ENCODE measurements at places on chromosomes 4 and X. TPM values are rescaled to one million over a fixed set of nuclear protein-coding genes. Genes with fewer than 3 reads are reported as not detected.

The WWC2 gene
- 16.1 TPM for total RNA-seq

The SCD5 gene
- total RNA-seq, result 33.2 TPM

The NDNF gene
- 0.90 TPM for total RNA-seq

The HAUS7 gene
- total RNA-seq, result 37.3 TPM

The SYTL4 gene
- total RNA-seq, result 7.1 TPM

The MAGEB18 gene
- not detected for total RNA-seq

The ATG4A gene
- 7.8 TPM for total RNA-seq

The OPHN1 gene
- 7.4 TPM for total RNA-seq

The TCEAL6 gene
- not detected for total RNA-seq

The POF1B gene
- total RNA-seq, result 0.14 TPM

The ZNF827 gene
- 6.7 TPM for total RNA-seq

DNA sequence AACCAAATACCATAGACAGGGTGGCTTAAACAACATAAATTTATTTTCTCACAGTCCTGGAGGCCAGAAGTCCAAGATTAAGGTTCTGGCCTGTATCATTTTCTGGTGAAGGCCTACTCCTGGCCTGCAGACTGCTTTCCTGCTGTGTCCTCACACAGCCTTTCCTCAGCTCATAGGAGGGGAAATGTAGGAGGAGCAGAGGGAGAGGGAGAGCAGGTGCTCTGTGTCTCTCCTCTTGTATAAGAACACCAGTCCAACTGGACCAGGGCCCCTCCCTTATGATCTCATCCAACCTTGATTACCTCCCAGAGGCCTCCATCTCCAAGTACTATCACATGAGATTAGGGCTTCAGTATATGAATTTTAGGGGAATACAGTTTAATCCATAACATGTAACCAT is 34.3 kb downstream of the RAPGEF2 start:
- no peak for DNase-seq

GRCh38 chrX:21528076-21528475 is 130.1 kb downstream of the KLHL34 start:
- no peak for DNase-seq

DNA sequence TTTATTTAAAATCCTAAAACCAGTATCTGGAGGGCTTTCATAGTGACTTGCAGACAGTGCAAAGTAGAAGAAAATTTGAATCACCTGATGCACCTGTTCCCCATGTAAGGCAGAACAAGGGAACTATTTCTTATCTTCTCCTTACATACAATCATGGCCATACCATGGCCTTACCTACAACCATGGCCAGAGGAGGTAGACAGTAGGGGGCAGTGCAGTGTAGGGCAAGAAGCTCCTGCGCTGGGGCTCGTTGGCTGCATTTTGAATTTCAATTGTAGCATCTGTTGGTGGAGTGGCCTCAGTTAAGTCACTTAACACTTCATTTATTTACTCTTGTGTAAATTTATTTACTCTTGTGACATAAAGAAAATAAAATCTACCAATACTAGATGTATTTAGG is 33.0 kb downstream of the GALNTL6 start:
- DNase-seq, result peak; percentile 50

DNA sequence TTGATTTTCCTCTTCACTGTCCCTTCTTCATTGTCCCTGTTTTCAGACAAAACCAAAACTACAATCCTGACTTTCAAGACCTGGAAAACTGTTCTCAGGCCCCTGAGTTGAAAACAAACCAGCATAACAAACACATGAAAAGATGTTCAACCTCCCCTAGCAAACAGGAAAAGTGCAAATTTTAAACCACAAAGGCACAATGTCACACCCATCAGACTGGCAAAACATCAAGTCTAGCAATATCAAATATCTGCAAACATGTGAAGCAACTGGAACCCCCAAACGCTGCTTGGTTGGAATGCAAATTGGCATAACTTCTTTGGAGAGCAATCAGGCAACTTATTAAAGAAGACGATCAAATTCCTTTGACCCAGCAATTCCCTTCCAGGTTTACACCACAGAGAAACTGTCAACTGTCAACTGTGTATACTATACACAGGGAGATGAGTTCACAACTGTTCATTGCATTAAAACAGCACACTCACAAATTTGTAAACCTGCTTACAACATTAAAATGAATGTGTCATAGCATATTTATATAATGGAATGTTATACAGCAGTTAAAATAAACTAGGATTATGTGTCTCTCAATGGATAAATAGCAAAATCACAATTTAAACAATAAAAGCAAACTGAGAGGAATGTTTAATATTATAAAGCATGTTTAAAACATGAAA is 7.0 kb downstream of the USP46 start:
- DNase-seq, result no peak

- DNase-seq, result peak; percentile 56
Measured at GRCh38 chrX:69027181-69028005, 137.9 kb downstream of the PJA1 start.

DNA sequence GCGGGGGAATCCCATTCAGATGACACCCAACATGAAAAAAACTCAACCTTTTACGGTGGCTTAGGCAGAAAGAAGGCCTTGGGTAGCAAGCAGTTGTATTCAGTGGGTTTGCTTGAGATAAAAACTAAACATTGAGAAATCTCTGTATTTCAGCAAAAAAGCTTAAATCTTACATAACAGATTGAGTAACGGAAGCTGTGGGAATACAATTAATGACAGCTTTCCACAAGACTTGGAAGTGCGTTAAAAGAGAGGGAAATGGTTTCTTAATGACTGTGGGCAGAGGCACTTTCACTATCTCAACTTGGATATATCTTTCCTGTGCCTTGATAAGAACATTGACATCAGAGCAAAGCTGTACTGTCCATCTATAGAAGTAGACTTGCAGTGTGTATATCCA is 418.5 kb upstream of the HS3ST1 start:
- no peak for DNase-seq

GRCh38 chr4:142960126-142960525 is 114.0 kb upstream of the INPP4B start:
- DNase-seq, result no peak

DNA sequence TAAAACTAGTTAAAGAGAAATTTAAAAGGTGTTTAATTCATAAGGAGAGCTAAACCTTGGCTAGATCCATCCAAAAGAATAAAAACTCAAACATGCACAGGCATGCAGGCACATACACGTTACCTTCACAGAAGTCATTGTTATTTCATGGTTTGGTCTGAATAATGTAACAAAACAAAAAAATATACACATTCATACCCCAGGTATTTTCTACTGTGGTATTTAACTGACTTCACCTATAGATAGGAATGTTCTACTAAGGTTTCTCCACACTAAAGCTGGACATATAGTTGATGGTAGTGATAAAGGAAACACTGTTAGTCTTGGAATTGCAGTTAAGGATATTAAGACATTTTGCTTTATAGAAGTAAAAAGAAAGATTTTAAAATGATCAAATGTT is 283.6 kb upstream of the PCDH10 start:
- DNase-seq, result no peak

DNA sequence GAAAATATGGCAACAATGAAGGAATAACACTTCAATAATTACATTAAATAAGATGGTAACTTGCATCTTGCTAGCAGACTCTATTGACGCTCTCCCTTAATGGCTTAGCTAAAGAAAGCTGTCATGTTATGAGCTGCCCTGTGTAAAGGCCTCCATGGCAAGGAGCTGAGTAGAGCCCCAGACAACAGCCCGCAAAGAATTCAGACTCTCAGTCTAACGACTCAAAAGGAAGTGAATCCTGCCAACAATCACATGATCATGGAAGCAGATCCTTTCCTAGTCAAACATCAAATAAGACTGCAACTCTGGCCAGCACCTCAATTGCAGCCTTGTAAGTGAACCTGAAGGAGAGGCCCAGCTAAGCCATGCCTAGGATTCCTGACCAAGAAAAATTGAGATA is 157.6 kb downstream of the MAB21L2 start:
- DNase-seq, result peak; percentile 31

DNA sequence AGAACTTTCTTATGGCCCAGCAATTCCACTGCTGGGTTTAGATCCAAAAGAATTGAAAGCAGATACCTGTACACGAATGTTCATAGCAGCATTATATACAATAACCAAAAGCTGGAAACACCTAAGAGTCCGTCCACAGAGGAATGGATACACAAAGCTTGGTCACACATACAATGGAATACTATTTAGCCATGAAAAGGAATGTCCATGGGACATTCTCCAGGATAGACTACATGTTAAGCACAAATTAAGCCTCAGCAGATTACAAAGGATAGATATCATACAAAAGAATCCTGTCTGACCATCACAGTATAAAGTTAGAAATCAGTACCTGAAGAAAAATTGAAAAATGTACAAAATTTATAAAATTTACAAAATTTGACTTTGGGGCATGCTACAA is 12.7 kb upstream of the MAEA start:
- no peak for DNase-seq

GRCh38 chrX:136262812-136263315 is 11.7 kb upstream of the MAP7D3 start:
- no peak for DNase-seq

DNA sequence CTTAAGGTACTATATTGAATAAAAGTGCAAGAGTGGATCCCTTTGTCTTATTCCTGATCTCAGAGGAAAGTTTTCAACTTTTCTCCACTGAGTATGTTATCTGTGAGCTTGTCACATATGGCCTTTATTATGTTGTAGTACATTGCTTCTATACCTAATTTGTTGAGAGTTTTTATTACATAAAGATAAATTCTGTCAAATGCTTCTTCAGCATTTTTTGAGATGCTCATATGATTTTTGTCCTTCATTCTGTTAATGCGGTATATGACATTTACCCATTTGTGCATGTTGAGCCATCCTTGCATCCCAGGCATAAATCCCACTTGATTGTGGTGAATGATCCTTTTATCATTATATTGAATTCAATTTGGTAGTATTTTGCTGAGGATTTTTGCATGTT is 11.0 kb downstream of the SLC25A31 start:
- DNase-seq, result no peak

DNA sequence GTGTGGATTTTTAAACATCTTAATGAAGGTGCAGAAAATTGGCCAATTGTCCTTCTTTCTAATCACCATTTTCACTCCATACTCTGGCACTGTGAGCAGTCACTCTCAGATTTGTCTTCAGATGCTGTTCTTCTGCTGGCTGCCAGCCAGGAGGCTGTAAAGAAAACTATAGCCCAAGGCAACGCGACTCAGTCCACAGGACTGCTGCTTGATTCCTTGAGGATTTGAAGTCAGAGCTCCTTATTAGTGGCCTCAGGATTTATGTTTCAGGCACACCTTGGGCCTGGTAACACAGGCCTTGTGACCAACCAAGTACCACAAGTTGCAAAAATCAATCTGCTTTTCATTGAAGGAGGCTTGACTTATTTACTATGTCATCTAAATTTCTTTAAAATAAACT is 342.6 kb downstream of the GPM6A start:
- peak; percentile 49 for DNase-seq

DNA sequence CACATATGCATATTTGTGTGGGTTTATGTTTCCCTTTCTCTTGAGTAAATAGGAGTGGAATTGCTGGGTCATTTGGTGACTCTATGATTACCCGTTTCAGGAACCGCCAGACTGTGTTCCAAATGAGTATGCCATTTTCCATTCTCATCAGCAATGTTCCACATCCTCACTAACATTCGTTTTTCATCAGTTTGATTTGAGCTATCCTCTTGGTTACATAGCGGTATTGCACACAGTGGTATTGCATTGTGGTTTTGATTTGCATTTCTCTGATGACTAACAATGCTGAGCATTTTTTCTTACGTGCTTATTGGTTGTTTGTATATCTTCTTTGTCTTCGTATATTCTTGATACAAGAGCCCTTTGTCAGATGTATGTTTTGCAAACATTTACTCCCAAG is 218.0 kb upstream of the AMOT start:
- peak; percentile 17 for DNase-seq

DNA sequence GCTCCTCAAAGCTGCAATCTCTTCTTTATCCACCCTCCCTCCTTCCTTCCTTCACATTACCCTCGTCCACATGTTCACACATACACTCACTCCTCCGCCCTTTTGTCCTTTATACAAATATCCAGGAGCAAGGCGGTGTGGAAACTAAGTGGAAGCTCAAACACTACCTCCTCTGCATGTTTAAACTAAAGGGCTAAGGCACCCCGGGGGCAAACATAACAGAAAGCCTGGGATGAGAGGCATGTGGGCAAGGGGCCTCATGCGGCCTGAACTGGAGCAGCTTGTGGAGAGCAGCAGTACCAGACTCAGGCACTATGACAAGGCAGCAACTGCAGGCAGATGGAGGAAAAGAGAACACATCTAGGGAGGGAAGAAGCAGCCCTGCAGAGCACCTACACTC is 9.5 kb downstream of the MAB21L2 start:
- no peak for DNase-seq

GRCh38 chr4:56424697-56425514 is 10.5 kb downstream of the PPAT start:
- DNase-seq, result no peak

GRCh38 chr4:140014284-140014683 is 139.7 kb downstream of the MAML3 start:
- no peak for DNase-seq

- no peak for DNase-seq
Measured at GRCh38 chr4:7632341-7632740, 197.6 kb upstream of the PSAPL1 start.

DNA sequence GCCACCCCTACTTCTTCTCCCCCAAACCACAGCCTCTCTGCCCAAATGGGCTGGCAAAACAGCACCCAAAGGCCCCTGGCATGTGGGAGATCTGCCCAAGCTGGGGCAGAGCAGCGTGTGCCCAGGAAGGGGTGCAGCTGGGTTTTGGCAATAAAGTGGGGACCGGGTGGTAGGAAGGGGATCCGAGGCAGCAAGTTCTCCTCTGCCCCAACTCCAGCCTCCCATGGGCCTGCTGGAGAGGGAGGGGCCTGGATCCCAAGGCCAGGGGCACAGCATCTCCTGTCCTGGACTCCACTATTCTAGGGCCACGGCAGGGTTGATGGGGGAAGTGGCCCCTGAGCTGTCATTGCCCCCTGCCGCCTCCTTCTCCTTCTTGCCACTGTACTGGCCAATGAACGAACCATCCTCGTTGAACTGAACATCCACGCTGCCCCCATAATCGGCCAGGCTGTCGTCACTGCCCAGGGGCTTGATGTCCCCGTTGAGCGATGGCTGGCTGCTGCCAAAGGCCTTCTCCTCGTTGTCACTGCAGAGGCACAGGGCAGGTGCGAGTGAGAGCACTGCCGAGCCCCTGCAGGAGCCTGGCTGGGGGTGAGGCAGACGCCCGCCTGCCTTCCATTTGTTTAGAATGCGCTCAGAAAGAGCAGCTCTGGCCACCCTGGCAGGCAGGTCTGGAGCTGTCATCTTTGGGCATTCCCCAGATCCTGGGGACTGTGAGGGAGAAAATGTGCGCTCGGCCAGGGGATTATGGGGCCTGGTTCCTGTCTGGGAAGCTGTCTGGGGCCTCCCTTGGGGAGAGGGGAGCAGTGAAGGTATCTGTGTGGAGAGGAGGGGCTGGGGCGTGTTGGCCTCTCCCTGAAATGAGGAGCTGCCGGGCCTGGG is 23.4 kb downstream of the L1CAM start:
- DNase-seq, result no peak

DNA sequence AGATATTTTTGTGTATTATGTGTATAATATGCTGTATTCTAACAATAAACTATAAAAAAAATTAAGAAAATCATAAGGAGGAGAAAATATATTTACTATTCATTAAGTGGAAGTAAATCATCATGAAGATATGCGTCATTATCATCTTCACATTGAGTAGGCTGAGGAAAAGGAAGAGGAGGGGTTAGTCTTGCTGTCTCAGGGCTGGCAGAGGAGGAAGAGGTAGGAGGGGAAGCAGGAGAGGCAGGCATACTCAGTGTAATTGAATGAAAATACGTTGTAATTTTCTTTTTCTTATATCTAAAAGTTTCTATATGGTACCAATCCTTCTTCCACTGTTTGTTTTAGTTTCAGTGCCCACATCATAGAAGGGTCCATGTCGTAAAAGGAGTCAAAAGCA is 9.8 kb upstream of the TMEM185A start:
- no peak for DNase-seq
